SW480 (cell line): ENCODE measurements at places on chromosomes 12 and 14.

DNA sequence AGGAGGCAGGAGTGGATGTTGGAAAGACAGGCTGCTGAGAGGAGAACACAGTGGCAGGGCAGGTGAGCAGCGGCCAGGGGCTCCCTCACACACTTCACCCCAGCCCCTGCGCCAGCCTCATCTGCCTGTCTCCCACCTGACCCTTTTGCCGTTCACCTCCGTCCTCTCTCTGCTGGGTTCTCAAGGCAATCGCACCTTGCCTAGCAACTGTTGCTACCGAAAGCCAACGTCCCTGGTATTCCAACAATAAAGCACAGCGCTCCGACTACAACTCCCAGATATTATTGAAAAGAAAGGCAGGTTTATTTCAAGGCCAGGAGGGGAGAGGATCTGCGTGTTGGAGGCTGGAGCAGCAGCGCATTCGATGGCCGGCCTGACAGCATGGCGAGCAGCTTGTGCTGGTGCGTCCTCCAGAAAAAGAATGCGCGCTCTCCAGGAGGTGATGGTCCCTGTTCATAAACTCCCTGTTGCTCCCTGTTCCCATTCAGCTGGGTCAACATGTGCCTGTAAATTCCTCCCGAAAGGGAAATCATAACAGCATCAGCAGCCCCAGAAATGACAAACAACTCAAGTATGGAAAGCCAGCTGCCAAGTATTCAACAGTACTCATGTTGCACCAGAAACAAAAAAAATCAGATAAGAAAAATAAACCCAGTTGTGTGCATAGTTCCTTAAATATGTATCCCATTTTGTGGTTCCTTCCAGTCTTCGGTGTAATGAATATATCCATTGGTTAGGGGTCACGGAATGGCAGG lies 153.0 kb upstream of the DIO3 start:
- DNase-seq = no peak

DNA sequence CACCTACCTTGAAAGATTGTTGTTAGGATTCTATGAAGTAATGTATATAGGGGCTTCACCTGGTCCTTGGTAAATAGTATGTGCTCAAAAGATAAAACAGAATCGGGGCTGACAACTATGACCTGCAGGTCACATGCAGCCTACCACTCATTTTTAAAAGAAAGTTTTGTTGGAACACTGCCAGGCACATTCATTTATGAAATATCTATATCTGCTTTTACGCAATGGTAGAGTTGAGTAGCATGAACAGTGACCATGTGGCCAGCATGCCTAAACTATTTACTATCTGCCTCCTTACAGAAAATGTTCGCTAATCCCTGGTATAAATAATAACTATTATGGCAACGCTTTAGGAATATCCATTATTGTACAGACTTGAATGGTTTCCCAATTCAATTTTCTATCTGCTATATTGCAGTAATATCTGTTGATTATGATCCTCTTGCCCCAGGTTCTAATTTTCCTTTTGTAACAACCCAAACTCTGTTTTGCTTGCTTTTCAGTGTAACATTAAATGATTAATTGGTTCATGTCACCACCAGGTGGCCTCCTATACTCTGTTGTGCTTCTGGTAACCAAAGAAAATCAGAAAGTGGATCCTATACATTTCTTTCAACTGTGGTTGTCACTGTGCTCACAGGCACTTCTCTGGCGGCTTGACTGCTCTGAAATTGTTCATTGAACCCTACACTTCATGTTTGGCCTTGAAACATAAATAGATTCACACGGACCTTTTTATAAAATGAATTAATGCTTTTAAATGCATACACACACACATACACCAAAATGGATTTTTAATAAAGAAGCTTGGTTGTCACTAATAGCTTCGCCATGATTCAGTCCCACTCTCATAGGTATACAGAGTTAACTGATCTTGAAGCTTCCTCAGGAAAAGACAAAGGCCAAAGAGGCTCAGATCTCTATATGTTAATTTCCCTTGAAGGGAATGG lies 227.7 kb upstream of the NPAS3 start:
- peak; percentile 53 for DNase-seq

GRCh38 chr14:70993931-70994330 lies 86.7 kb downstream of the PCNX1 start:
- no peak for DNase-seq

- no peak for DNase-seq
Observed at GRCh38 chr12:121558956-121559355, 21.9 kb downstream of the KDM2B start.

GRCh38 chr14:89491711-89492381 lies 74.8 kb upstream of the FOXN3 start:
- DNase-seq = no peak
